ENCODE measurements at places on chromosomes 6 and 20. TPM values are rescaled to one million over a fixed set of nuclear protein-coding genes. Genes with fewer than 3 reads are reported as not detected.

GRCh38 chr6:13113981-13114593, 214.2 kb downstream of the TBC1D7 start:
- DNase-seq = no peak

GRCh38 chr20:955111-955510, 39.0 kb upstream of the ANGPT4 start:
- DNase-seq = no peak

- DNase-seq = peak; percentile 78
Observed at GRCh38 chr6:7138921-7139358, 31.2 kb downstream of the RREB1 start.

DNA sequence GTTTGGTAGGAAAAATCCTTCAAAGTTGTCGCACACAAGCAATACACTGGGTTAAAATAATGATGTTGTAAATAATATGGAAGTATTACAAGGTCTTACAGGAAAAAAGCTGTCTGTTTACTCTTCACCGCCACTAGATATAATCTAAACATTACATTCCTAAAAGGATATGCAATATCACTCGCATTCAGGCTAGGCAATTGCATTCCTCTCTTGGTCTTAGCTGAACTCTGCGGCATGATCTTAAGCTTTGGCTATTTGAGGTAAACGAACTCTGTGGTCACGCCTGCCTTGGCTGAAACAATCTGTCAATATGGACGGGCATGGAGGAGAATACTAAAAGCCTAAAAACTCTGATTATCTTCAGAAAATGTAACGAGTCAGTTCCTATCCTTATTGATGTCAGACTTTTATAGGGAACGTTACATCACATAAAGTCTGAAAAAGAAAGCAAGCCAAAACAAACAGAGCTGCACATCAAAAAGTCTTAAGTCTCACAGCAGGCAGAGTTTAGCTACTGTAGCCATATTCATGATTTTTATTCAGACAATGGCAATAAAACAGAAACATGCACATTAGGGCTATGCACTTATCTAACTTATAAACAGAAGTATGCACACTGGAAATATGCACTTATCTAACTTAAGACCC, 30.8 kb upstream of the FILIP1 start:
- no peak for DNase-seq

GRCh38 chr6:40907198-40907701, 131.8 kb downstream of the UNC5CL start:
- no peak for DNase-seq

DNA sequence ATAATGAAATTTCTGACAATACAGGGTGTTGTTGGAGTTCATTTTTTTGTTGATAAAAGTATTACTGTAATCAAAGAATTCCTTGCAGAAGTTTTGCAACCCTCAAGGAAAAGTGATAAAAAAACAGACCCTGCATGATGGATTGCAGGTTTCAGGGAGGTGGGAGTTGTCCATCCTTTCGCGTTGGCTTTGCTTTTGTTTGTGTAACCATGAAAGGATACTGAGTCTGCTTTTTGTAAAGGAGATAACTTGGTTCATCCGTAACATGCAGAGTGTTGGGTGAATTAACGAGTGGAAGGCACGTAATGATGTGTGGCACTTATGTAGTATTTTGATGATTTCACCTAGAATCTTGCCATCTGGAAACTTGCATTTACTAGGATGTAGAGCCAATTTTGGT, 23.6 kb downstream of the FOXO3 start:
- no peak for DNase-seq

DNA sequence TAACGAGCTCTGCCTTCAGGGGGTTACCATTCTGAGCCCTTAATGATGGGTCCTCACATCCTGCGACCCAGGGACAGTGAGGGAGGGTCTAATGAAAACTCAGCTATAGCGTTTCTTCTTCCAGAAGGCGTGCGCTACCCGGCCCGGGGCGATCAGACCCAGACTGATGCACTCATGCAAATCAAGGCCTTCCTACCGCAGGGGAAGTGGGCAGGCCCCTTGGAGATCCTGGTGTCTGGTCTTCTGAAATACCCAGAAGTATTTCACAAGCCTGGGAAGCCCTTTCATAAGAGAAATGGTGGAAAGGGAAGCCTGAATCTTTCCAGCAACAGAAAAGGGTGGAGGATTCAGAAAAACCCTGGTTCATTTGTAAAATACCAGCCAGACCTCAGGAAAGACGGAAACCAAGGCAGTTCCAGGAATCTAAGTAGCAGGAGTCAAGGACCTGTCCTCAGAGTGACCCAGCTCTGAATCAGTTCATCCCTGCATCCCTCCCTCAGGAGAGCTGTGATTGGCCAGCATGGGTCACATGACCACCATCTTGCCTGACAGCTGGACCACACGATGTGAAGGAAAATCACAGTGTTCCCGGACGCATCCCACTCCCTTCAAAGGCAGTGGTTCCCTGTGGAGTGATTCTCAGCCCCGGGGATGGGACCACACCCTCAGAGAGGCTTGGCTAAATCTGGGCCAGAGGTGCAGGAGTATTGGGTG, 12.7 kb downstream of the BFSP1 start:
- no peak for DNase-seq

DNA sequence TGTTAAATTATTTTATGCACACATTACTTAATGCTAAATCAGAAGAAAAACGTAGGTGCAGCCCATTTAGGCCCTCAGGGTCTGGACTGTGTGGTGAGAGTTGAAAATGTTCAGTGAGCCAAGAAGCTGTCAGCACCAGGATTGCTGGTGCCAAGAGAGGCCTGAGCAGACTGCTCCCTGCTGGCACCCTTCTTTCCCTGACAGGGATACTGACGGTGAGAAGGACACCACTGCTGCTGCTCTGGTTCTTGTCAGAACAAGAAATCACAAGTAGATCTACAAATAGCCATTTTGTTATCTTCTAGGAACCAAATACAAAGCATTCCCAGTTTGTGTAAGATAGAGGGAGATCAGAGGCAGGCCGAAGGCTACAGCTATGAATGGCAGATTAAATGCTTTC, 48.7 kb upstream of the CRISP1 start:
- no peak for DNase-seq

DNA sequence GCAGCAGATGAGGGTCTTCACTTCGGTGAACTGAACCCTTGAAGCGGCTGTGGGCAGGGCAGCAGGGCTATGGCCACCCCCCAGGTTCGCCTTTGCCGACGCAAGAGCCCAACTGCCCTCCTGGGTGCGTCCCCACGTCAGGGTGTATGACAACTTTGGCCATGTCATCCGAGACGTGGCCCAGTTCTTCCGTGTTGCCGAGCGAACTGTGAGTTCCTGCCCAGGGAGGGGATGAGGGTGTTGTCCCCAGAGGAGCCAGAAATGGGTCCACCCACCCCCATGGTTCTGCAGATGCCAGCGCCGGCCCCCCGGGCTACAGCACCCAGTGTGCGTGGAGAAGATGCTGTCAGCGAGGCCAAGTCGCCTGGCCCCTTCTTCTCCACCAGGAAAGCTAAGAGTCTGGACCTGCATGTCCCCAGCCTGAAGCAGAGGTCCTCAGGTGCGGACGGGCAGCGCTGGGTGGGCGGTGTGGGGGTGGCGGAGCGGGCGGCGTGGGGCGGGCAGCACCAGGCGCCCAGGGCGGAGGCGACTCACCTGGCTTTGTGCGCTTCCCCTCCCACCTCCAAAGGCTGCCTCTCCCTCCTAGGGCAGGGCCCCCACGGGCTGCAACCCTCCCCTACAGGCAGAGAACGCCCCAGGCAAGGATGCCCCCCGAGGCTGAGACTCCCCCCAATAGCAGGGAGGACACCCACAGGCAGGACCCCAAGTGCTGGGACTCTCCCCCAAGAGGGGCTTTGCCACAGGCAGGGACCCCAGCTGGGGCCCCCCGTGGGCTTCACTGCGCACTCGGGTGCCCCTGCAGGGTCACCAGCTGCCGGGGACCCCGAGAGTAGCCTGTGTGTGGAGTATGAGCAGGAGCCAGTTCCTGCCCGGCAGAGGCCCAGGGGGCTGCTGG, 6.2 kb upstream of the TNFRSF6B start:
- DNase-seq = no peak

DNA sequence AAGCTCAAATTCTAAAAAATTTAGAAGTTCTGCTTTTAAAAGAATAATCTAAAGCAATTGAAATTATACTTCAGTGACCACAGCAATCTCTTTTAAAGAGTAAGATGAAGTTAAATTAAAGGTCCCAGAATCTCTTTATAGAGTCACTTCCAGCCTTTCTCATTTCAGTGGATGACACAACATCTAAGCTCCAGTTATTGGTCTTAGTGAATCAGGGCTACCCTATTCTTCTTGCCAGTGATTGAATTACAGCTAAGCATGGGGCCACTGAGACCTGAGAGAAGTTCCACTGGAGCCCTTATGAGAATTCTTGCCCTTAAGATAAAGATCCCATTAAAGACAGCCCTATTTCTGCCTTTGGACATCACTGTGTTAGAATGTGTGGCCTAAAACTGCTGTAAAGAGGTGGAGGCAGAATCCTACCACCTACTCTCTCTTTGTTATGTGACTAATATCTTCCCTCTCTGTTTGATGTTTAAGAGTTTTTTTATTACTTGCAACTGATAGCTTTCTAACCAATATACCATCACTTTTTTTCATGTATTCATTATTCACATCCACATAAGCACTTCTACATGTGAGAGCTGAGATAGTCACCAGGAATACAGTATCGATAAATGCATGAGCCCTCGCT, 128.6 kb downstream of the UNC5CL start:
- no peak for DNase-seq

DNA sequence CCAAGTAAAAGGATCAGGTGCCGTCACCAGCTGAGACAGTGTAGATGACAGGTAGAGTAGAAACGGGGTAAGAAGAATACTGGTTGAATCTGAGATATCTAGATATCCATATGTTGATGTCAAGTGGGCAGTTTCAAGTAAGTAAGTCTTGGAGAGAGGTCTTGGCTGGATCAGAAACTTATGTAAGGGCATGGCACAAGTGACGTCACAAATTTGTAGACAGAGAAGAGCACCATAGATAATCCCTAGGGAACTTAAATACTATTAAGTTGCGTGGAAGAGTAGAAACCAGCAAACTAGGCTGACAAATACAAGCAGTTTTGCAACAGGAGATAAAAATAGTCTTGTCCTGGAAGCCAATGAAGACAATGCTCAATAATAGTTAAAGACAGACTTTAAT, 123.2 kb downstream of the KHDRBS2 start:
- DNase-seq = no peak

DNA sequence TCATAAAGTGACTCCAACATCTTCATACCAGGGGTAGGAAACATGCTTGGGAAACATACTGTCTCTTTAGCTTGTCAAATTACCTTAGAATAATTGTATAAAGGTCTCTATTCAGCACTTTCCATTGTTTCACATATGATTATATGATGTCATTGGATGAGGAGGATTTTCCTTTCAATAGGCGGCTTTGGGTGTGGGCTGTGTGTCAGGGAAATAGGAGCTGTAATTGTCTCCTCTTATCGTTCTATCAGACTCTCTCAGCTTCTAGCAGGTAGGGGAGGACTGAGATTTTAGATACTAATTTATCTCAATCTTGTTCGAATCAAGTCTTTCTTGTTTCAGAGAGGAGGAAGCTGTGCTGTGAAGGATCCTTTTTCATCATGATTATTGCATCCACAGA, 179.4 kb upstream of the OLIG3 start:
- no peak for DNase-seq

DNA sequence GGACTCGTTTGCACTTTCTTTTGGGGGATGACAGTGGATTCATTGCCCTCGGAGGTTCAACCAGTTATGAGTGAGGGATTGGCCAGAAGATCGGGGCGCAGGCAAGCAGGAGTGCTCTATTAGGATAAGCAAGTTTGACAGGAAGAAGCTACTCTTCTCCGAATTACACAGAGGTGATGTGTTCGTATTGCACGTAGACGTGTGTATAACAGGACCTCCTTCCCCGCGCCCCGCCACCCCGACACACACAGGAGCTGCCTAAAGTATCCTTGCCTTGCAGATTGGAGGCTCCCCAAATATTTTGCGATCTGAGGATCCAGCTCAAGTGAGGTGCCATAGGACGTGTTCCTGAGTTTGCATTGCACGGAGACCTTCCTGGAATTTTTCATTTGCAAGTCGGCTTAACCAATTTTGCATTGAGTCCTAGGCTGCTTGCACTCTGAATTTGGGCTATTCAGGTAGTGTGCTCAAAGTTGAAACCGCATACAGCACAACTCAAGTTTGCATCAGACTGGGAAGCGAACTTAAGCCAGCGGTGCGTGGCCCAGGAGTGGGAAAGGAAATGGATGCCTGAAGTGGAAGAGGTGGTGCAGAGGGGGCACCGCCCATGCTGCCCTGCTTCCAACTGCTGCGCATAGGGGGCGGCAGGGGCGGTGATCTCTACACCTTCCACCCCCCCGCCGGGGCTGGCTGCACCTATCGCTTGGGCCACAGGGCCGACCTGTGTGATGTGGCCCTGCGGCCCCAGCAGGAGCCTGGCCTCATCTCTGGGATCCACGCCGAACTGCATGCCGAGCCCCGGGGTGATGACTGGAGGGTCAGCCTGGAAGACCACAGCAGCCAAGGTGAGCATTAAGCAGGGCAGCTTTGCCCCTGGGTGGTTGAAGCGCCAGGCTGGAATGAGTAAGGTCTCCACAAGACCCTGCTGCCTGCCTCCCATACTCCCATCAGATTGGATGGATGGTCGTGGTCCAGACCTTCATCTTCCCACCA, 770 bp downstream of the TCF19 start:
- no peak for DNase-seq

DNA sequence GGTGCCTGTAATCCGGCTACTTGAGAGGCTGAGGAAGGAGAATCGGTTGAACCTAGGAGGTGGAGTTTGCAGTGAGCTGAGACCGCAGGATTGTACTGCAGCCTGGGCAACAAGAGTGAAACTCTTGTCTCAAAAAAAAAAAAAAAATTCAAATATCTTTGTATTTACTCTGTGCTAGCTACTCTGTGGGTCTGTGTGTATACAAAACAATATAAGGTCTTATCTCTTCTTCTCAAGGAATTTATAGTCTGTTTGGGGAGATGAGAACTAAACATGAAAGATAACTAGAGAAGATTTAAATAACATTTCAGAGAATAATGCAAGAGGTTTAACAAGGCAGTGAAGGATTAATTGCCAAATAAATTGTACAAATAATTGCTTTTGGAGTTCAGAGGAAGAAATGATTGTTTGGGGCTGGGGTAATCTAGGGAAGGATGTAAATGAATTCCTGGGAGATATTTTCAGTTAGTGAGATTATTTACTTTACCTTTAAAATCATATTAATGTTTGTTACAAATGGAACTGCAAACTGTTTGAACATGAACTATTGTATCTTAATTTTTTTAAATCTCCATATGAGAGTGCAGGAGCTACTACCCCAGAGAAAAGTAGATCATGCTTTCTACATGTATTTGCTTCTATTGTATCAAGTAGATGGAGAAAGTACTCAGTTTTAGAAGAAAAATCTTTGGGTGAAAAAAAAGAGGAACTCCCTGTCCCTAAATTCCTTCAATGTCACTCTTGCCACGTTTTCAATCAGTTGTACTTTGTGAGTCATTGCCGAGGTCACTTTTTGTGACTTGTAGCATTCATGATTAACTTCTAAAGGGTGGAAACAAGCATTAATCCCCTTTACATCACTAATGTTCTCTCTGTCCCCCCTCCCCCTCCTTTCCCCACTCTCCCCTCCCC, 39.0 kb downstream of the NCOA3 start:
- DNase-seq = no peak

GRCh38 chr20:45096781-45097180, 4.1 kb downstream of the KCNS1 start:
- DNase-seq = no peak

The FAM209A gene
- total RNA-seq = 4.0 TPM
